ENCODE measurements at places on chromosomes 11 and 22.

DNA sequence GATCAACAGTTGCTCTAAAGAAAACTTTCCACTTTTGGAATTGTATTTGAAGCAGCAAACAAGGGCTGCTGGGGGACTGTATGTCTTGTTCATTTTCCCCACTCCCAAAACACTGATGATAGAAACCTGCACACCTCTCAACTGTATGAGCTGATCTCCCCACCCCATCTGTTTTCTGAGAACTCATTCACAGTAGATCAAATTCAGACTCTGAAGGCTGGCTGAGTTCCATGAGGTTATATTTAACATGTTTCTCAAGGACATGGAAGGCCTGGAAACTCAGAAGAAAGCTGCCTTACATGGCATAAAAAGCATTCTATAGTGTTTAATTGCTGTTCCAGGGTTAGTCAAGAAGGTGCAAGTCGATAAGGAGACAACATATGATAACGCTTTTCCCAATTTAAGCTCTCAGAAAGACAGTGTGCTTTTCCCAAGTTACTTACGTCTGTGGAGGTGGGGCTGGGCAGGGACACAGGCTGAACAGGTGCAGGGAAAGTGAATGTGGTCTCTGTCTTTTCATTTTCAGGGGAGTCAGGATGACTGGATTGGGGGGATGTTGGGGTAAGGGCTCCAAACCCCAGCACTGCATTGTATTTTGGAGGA, 23.0 kb downstream of the LARGE2 start:
- no peak for DNase-seq

GRCh38 chr11:72418834-72419560, 15.3 kb downstream of the CLPB start:
- no peak for DNase-seq

- no peak for DNase-seq
These were observed 51.5 kb downstream of the INSC start for GRCh38 chr11:15166204-15166603.

- no peak for DNase-seq
These were observed 84.6 kb upstream of the FAT3 start for GRCh38 chr11:92140021-92140420.

DNA sequence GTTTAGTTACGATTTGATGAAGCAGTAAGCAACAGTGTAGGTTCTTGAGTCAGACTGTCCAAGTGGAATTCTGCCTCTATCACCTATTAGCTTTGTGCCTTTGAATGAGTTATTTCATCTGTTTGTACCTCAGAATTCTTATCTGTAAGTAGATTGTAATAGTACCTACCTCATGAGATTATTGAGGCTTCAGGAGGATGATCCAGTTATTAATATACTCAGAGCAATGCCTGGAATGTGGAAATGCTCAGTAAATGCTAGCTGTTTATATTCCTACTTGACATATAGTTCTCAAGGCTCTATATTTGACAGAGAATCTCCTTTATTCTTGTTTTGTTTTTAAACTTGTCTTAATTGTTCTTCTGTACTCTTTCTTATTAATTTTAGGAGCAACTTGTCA, 70.1 kb downstream of the SFI1 start:
- DNase-seq = no peak

Measured in stimulated activated CD4-positive, alpha-beta T cell treated with anti-CD3 and anti-CD28 coated beads, Interleukin-15, amount 100 ng/mL, for 24 hours (primary cell).